Islet precursor cell (in vitro differentiated cells): ENCODE measurements at places on chromosomes 3 and 15.

- no peak for DNase-seq
Measured at GRCh38 chr3:32880225-32880624, 62.4 kb downstream of the TRIM71 start.

DNA sequence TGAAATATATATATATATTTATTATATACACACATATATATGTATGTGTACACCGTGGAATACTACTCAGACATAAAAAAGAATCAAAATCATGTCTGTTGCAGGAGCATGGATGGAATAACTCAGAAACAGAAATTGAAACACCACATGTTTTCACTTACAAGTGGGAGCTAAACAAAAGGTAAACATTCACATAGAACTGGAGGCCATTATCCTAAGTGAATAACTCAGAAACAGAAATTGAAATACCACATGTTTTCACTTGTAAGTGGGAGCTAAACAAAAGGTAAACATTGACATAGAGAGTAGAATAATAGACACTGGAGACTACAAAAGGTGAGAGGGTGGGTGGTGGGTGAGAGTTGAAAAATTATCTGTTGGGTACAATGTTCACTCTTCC, 171.5 kb upstream of the GOLIM4 start:
- no peak for DNase-seq

- no peak for DNase-seq
Measured at GRCh38 chr15:89112341-89112971, 24.2 kb downstream of the ABHD2 start.

- no peak for DNase-seq
Measured at GRCh38 chr3:70096376-70097066, 97.0 kb downstream of the SAMMSON start.

DNA sequence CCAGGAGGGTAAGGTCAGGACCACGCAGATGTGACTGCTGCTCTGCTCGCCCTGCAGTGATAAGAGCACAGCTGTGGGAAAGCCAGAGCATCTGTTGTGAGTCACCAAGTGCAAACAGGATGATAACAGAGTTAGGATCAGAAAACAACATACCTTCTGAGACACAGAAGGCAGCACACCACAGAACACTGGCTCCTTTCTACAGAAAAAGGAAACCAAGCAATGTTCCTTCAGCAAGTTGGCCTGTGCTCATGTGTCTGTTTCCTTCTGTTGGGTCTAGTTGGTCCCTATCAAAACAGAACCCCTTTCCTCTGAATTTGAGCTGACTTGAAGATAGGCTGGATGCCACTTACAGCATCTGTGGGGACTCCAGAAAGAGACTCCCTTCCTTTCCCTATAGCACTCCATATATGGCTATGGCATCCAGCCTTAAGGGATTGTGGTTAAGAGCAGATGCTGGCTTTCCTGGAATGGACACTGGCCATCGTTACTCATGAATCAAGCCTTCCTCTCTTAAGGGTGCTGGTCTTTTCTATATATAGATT, 440.7 kb upstream of the THBS1 start:
- DNase-seq = peak; percentile 95

DNA sequence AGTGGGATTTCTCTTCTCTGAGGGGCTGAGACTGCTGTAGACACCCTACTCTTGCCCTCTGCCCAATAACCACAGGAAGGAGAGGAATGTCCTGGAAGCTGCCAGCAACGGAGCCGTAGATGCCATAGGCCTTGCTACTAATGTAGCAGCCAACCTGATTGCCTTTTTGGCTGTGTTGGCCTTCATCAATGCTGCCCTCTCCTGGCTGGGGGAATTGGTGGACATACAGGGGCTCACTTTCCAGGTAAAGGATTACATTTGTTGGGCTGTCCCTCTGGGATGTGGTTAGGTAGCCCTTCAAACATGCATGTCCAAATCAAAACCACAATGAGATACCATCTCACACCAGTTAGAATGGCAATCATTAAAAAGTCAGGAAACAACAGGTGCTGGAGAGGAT, 16.1 kb downstream of the SLC28A2 start:
- DNase-seq = no peak

GRCh38 chr3:140270329-140270728, 335.3 kb downstream of the CLSTN2 start:
- DNase-seq = peak; percentile 66

- no peak for DNase-seq
Measured at GRCh38 chr3:26198609-26199008, 408.7 kb downstream of the OXSM start.

DNA sequence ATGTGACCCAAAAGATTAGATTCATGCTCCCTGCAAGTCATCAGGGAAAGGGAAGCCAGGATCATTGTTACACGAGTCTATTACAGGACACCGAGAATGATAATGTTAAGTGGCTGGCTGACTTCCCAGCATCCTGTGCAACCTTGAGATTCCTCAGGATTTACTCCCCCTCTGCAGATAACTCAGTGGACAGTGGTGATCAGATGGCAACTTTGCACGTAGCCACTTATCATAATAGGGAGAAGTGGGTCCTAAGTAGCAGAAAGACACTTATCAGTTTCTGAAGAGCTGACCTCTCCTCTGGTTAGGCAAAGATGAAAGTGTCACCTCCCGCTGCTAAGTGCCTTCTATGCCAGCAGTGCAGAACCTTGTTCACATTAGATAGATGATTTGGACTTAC, 6.7 kb upstream of the TMPRSS7 start:
- DNase-seq = no peak

DNA sequence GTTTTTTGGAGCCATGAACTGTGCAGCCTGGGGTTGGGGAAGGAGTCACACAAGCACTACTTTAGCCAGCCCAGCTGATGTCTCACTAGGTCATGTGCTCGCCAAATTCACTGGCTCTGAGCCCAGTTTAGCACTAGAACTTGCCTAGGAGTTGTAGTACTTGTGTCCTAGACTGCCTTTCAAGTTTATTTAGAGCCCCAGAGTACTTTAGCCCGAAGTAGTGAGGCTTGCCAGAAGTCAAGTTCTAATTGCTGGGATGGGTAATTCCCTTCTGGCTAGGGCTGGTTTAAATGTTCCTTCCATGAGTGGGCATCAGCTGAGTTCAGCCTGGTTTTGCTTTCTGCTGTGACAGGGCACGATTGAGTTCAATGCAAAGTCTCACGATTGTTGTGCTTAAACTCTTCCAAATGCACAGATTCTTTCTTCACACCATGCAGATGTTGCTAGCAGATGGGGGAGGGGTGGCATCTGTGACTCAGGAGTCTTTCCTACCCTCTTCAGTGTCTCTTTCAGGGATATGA, 228.2 kb upstream of the ZPLD1 start:
- DNase-seq = no peak

- peak; percentile 24 for DNase-seq
Measured at GRCh38 chr15:25743548-25744275, 119.4 kb downstream of the ATP10A start.

DNA sequence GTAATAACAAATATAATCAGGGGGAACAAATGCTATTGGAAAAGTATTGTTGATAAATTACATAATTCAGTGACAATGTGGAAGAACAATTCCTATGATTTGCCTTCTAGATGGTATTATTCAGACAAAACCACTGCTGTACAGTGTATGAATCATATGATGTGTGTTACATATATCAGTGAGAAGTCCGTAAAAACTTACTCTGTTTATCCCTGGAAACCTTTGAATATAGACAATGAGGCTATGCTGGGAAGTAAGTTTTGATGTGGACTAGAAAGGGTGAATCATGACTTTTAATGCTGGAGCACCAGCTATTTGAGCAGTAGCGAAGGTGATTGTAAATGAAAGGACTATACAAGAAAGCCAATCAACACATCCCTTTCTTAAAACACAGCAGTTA, 17.9 kb downstream of the C3orf38 start:
- no peak for DNase-seq

DNA sequence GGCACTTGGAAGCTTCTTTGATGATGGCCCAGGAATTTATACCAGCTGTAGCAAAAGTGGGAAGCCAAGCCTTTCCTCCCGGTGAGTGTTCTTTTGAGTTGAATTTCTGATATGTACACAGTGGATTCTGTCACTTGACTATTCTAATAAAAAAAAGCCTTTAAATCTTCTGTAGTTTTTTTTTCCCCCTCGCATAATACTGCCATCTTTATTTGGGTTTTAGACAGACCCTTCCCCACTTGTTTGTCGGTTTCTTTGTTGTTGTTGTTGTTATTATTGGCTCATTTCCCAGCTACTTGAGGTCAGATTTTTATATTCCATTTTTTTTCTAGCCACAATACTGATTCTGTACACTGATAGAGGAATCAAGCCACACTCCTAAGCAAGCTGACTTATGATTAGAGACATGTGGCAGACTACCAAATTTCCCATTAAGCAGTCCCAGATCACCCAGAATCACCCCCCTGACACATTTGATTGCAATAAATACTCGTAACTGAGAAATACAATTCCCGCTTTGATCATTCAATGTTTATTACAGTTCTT, 122.4 kb upstream of the IL12A start:
- no peak for DNase-seq

DNA sequence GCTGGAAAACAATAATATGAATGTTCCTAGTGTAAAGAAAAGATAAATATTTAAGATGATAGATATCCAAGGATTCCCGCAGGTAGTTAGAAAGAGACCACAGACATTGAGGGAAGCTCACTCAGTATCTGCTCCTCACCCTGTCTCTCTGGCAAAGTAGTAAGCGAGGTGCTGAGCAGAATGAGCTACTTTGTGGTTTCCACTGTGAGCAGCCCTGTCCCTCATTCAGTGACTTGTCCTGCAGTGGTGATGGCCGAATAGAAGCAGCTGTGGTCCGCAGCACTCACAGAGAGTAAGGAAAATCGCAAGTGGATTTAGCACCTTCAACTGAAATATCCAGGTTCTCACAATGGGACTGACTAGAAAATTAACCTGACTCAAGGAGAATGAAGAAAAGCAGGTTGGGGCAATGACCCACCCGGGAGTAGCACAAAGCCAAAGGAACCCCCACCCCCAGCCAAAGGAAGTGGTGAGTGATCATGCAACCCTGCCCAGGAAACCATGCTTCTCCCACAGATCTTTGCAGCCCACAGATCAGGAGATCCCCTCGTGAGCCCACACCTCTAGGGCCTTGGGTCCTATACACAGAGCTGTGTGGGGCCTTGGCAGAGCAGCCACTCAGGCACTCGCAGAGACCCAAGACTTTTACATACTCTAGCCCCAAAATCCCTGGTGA, 21.8 kb upstream of the SLC25A38 start:
- DNase-seq = no peak

DNA sequence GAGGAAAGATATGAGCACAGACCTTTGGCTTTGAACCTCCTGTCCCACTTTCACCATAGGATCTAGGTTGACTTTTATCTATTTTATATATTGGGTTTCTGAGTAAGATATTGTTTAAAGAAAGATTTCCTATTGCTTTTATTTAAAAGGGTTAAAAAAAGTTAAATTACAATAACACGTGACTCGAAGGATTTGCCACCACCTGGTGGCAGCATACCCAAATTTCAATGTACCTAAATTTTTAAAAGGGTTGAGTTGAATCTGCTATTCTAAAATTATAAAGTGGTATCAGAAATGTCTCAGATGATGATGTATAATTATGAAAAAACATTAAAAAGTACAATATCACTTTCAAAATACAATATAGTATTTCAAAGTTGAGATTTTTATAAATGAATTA, 368.4 kb downstream of the MECOM start:
- no peak for DNase-seq

GRCh38 chr15:101318839-101319238, 23.8 kb upstream of the SNRPA1 start:
- peak; percentile 51 for DNase-seq

GRCh38 chr3:70789878-70790277, 477.4 kb upstream of the MDFIC2 start:
- no peak for DNase-seq

GRCh38 chr3:157201648-157202278, 41.8 kb upstream of the CCNL1 start:
- no peak for DNase-seq

- DNase-seq = no peak
Measured at GRCh38 chr3:12750658-12751071, 8.4 kb downstream of the TMEM40 start.

GRCh38 chr3:122102191-122102935, 47.2 kb downstream of the CD86 start:
- DNase-seq = no peak

- no peak for DNase-seq
Measured at GRCh38 chr15:75456710-75457109, 5.2 kb upstream of the SIN3A start.

GRCh38 chr3:128971421-128972100, 22.3 kb downstream of the CFAP92 start:
- peak; percentile 16 for DNase-seq

DNA sequence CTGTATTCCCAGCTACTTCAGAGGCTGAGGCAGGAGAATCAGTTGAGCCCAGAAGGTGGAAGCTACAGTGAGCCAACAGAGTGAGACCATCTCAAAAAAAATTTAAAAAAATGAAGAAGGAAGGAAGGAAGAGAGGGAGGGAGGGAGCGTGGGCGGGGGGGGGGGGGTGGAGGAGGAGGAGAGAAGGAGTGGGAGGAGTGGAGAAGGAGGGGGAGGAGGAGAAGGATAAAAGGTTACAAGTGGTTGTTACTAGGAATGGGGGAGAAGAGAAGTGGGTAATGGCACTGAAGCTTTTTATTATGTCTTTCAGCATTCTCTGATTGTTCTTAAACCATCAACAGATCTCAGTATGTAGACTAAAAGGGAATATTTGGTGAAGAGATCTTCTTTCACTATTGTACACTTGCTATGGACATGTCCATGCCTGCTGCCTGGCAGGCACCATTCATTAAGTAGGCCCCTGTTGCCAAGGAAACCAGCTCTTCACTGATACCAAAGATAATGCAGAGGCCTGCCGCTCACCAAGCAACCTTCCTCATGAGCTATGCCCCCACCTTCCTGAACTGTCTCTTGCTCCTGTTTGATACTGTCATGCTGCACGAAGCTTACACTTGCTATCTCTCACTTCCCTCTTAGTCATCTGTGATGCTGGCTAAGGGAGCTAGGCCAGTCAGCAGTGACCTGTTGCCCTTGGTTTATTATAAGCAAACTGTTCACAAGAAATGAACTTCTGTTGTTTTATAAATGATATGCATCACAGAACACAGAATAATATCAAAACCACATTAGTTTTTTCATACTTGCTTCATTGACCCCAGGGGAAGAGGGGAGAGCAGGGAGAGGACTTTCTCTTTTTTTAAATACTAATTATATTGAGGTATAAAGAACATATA, 23.1 kb downstream of the EPM2AIP1 start:
- peak; percentile 97 for DNase-seq

DNA sequence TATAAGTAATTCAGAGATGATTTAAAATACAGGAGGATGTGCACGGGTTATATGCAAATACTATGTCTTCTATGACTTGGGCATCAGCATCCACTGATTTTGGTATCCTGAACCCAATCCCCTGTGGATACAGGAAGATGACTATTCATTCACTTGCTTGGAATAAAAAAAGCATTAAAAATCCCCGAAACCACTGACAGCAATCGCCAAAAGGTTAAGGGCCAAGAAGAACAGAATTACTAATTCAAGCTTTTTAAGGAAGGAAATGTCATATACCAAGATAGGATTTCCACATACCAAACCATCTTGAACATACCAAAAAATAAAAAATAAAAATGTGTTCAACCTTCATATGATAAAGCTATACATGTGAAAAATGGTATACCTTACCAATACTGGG, 93.7 kb downstream of the DLG1 start:
- DNase-seq = no peak
